ENCODE measurements at places on chromosomes 5 and 9.

- DNase-seq: no peak
These were observed 21.8 kb upstream of the PPP2CA start for GRCh38 chr5:134247428-134248224.

DNA sequence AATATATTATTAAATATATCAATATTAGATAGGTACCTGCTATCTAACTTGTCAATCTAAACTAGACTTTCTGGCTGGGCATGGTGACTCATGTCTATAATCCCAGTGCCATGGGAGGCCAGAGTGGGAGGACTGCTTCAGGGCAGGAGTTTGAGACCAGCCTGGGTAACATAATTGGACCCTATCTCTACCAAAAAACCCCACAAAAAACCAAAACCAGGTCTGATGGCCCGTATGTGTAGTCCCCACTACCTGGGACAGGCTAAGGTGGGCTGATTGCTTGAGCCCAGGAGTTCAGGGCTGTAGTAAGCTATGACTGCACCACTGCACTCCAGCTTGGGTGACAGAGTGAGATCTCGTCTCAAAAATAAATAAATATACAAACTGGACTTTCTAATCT is 55.0 kb downstream of the PJA2 start:
- no peak for DNase-seq

- DNase-seq: no peak
These were observed 84.8 kb upstream of the MIER3 start for GRCh38 chr5:57036761-57037160.

GRCh38 chr9:71928806-71929205 is 17.4 kb downstream of the C9orf85 start:
- no peak for DNase-seq

- DNase-seq: no peak
These were observed 41.8 kb downstream of the GRAMD2B start for GRCh38 chr5:126464959-126465358.

DNA sequence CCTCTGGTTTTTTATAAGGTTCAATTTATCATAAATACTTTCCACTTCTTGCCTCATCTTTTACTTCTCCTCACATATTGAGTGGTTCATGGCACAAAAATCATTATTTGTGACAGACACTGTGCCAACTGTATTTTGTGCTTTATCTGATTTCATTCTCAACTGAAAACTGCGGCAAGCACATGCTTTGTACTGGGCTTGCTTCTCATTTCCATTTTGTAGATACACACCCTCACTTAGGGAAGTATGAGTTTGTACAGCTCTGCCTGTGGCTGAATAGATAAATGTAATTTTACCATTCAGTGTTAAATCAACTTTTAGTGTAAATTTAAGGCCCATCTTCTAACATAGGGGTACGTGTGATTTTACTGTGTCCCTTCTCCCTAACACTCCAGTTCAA is 83.6 kb downstream of the ANXA2R start:
- DNase-seq: no peak

GRCh38 chr9:93306081-93306480 is 122.1 kb downstream of the WNK2 start:
- DNase-seq: no peak

- peak; percentile 52 for DNase-seq
These were observed at the start of gene FBXO10 for GRCh38 chr9:37575921-37576721. FBXO10 (minus strand) TSS chr9:37576380; CDS start chr9:37541768, 34,612 bp downstream.

DNA sequence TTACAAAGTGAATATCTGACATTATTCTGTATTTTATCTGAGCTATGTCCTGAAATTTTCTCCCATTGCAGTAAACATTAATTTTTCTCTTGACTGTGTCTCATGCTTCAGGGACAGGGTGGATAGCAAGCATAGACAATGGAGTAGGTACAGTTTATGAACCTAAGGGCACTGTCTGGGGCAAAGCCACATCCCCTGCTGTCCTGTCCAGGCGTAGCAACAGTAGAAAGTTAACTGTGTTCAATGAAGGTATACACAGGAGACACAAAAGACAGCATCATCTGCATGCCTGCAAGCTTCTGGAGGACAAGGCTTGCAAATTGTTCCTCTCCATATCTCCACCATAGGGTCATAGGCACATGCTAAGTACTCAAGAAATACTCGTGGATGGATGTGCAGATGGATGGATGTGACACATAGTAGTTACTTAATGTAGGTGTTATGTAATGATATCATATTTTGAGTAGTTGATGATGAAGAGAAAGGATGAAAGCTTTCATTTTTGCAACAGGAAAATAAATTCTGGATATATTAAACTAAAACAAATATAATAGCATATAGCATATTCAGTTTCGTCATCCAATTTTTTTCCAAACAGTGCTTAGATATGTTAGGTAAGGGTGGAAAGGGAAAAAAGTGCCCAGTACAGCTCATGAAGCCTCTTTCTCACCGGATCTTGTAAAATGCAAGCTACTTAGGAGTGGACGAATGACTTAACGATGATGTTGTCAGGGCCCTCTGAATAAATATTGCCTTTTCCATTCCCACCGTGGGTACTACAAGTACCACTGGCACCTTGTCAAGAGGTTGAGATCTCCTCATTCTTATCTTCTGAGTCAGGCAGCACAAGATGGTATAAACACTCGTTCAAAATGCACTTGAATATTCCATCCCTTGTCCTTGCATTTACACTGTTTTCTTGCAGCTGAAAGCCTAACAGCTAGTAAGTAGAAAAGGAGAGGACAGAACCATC is 19.9 kb upstream of the ZSWIM6 start:
- no peak for DNase-seq

GRCh38 chr5:147547730-147548129 is 37.9 kb upstream of the DPYSL3 start:
- DNase-seq: no peak

GRCh38 chr5:176812269-176813259 is 2.2 kb downstream of the UNC5A start:
- peak; percentile 48 for DNase-seq

DNA sequence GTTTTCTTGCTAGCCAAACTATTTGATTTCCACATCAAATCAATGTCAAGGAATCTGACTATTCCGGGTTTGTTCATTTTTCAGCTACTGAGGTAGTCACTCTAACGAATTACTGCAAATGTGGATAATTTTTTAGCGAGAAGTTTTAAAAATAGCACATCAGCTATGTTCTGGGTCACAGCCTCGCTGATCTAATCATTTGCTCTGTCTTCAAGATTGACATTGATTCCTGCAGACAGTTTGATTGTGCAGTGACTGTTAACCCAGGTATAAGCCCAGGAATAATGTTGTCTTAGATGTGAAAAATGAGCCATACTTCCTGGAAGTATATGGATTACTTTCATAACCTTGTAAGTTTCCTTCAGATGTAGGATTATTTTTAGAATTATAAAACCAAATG is 175.1 kb downstream of the BAAT start:
- DNase-seq: no peak

DNA sequence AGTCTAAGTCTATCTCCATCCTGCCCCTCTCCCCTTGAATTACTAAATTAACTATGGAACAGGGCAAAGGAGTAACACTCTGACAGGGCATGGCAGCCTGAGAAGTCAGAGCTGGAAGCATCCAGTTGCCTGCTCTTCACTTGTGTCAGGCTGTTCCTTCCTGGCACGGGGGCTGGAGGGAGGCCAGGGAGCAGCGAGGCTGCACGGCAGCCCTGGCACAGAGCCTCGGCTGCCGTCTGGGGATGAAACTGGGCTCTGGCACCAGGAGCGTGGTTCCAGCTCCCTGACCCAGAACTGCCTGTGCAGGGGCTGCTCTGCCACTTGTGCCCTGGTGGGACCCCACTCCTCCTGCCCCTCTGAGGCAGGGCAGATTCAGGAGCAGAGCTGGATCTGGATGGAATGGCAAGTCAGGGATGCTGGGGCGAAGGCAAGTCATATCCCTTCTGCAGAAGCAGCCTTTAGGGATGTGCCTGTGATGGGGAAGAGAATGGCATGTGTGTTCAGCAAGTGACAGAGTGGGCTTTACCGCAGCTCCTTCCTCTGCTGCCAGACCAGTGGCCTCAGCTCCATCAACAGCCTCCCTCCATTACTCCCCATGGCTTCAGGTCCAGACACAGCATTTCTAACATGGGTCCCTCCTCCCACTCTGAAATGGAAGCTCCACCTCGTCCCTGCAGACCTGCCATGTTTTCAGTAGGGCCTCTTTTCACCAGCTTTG is 42.2 kb upstream of the PDE8B start:
- DNase-seq: no peak

GRCh38 chr9:21505425-21506179 is 23.5 kb upstream of the IFNE start:
- no peak for DNase-seq

DNA sequence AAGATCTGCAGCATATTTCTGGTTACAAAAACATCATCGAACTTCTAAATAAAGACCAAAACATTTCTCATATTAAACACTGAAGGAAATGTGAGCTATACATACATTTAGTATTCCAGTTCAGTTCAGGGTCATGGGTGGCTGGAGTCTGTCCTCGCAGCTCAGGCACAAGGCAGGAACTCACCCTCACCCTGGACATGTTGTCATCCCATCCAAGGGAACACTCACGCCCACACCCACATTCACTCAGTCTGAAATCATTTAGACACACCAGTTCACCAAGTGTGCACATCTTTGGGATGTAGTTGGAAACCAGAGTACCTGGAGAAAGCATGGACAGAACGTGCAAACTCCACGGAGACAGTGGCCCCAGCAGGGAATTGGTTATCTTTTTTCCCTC is 481.0 kb downstream of the RASEF start:
- no peak for DNase-seq

DNA sequence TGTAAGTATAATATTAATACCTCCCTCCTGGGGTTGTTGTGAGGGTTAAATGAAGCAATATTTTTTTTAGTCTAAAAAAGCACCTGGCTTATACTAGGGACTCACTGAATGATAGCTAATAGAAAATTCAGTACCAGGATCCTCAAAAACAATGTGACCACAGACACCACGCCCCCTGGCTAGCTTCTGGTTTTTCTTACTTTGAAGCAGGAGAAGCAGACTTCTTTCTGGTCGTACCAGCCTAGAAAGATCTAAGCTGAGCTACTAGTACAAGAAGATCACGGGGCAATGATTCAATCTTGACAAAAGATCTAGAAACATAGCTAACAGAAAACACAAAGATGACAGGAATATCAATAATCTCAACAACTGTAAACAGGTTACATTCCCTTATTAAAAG is 218.5 kb upstream of the SLC30A5 start:
- no peak for DNase-seq

DNA sequence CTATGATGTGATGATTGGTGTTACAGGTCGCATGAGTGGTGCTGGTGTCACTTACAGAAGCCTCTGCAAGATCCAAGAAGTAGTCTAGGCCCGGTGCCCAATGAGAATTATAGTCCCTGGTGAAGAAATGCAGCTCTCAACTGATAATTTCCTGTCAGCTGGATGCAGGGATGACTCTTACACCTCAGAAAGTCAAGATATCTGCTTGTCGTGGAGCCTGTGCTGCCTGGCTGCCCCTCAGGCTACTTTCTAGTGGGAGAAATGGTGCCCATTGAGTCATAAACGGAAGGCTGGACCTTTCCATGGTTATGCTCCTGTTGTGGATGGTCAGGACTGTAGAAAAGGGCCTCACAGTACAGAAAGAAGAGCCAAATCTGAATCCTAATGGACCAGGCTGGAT is 46.8 kb upstream of the NXNL2 start:
- no peak for DNase-seq

DNA sequence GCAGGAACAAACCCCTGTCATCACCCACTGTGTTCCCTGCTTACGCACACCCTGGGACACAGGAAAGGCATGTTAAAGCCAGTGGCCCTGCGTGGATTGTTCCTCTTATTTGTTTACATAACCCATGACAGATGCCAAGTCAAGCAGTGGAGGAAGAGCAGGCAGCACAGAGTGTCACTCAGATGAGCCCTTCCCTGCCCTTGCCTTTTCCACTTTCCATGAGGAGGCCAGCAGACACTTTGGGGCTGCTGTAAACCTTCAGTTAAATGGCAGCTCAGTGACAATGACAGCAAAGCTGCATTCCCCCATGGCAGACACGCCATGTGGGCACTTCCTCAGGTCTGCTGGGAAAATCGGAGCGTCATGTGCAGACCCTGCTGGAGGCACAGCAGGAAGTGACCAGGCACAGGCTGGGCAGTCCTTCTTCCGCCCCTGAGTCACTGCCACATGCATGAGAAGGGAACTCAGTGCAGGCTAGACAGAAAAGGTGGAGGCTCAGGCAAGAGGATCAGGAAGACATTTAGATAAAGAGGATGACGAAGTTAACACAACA is 216.8 kb upstream of the PIK3R1 start:
- DNase-seq: no peak

DNA sequence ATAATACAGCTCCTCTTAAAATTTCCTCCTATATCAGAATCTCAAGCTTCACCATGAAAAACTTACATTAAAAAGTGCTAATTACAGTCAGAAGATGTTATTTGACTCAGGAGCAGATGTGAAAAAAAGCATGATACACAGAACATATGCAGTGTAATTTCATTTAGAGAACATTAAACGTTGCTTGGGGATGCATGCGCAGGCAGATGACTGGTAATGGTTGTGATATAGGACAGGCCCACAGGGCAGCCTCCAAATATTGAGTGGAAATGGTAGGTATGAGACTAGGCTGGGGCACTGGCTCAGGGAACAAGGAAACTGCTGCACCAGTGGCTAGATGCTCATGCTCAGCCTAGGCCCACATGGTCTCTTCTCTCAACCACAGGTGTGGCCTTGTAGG is 69.7 kb downstream of the IARS1 start:
- no peak for DNase-seq

GRCh38 chr5:95644351-95645042 is 2.1 kb upstream of the RFESD start:
- peak; percentile 42 for DNase-seq

GRCh38 chr5:158868546-158868945 is 231.2 kb downstream of the EBF1 start:
- no peak for DNase-seq

- DNase-seq: no peak
These were observed 88.7 kb downstream of the PIP5K1B start for GRCh38 chr9:68793605-68794343.

GRCh38 chr5:68554571-68555279 is 339.2 kb downstream of the PIK3R1 start:
- DNase-seq: no peak

- DNase-seq: no peak
These were observed 288.9 kb upstream of the CDH18 start for GRCh38 chr5:20276959-20277263.

- no peak for DNase-seq
These were observed 218.5 kb upstream of the DAPK1 start for GRCh38 chr9:87278971-87279733.

DNA sequence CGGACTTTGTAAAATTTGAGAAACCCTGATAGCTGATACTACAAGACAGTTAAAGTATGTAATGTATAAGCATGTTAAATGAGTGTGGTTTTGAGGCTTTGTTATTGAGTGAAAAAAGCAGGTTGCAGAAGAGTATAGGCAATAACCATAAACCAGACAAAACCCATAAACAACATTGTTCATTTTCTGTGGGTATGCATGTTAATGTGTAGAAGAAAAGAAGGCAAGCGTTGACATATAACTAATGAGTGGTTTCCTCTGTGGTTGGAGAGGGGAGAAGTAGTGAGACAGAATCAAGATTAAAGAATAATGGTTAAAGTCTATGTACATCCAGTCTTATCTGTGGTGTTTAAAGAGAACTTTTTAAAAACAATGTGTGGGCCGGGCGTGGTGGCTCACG is 26.2 kb downstream of the RAD23B start:
- no peak for DNase-seq

- no peak for DNase-seq
These were observed 19.7 kb downstream of the UBAC1 start for GRCh38 chr9:135941288-135941995.

Data from stimulated activated naive CD8-positive, alpha-beta T cell treated with anti-CD3 and anti-CD28 coated beads, Interleukin-15, Interleukin-2, amounts not matched to agents 100 U/mL and 50 U/mL, for 24 hours (primary cell).